Right forelimb (tissue), 1 donor: ENCODE measurements at places on chromosomes 16 and 17.
A peak's percentile ranks its signal among the peaks of the same experiment; 100 is the strongest.

- DNase-seq, result no peak
Measured at GRCh38 chr17:42107124-42107523, 5.4 kb downstream of the DHX58 start.

DNA sequence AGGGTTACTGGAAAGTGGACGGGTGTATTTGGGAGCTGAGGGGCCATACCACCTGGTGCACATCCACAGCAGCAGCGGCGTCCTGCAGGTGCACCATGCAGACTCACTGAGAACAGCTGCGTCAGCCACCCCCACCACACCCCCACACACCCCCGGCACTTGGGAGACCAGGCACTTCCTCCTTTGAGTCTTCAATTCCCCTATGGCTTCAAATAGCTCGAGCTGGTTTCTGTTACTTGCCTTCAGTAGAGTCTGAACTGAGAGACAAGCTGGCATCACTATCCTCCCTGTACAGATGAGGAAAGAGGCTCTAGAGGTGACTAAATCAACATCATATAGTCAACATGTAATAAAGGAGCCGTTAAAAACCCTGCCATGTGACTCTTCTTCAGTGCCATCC lies 15.4 kb downstream of the CUEDC1 start:
- no peak for DNase-seq

DNA sequence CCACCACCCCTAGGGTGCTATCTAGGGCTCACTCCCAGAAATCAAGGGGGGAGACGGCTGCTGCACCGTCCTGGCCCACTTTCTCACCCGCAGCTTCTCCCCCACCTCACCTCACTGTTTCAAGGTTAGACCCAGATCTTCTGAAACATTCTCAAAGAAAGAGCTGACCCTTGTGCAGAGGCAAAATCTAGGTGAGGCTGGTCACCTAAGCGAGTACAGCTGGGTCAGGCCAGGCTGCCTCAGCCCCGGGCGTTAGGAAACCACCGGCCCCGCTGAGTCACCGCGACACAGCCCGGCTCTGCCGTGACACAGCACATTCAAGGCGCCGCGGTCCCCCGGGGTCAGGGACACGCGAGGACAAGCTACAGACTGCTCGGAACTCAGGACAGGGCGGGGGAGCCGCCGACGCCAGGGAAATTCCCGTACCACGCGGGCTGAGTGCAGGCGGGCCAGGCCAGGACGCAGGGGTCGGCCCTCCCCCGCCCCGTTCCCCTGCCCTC lies 27.1 kb downstream of the GNPTG start:
- DNase-seq, result peak; percentile 63

DNA sequence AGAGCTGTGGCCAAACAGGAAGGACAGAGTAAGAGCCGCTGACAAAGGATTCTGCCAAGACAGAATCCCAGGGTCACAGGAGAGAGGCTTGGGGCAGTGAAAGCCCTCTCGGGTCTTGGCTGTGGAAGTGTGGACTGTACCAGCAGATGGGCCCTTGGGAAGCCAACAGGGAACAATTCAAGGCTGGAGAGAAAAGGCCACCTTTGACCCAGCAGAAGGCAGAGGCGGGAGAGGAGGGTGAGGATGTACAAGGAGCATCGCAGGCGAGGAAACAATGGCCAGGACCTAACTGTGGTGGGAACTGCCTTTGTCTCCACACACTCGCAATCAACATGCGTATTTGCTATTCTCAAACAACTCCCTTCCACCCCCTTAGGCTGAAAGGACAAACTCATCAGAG lies 15.7 kb downstream of the CARHSP1 start:
- DNase-seq, result no peak

DNA sequence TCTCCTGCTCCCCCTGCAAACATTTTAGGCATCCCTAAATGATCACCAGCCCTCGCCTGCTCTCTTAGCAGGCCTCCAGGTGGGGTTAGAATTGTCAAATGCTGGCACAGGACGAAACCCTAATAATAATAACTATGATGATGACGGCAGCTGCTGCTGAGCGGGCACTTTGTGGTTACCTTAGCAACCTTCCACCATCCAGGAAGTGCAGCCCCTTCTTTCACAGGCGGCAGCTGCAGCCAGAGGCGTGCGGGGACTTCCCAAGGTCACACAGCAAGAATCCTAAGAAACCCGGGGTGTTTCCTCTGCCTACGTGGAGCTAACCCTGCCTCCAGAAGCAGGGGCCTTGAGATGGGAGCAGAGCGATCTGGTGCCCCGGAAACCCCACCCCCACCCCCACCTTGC lies 22.4 kb upstream of the EIF1 start:
- DNase-seq, result no peak

GRCh38 chr16:4611337-4612021 lies 3.2 kb downstream of the UBALD1 start:
- DNase-seq, result no peak

GRCh38 chr17:80477647-80478478 lies 1.5 kb upstream of the NPTX1 start:
- DNase-seq, result peak; percentile 76

- no peak for DNase-seq
Measured at GRCh38 chr17:17676752-17677151, 4.5 kb upstream of the RAI1 start.

DNA sequence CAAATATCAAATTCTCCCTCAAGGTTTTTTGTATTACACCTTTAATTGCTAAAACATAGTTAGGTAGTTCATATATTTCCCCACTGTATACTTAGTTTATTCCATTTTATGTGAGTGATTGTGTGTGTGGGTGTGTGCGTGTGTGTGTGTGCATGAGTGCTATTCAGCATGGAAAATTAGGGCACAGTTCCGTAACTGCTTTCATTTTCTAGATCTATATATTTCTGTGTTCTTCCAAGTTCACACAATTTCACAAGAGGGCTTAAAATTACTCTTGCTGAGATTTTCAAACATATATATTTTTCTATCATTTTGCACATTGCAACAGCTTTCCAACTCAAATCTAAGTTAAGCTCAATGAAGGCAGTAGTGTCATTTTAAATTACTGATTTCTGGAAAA lies 782.9 kb upstream of the SOX9 start:
- DNase-seq, result no peak

DNA sequence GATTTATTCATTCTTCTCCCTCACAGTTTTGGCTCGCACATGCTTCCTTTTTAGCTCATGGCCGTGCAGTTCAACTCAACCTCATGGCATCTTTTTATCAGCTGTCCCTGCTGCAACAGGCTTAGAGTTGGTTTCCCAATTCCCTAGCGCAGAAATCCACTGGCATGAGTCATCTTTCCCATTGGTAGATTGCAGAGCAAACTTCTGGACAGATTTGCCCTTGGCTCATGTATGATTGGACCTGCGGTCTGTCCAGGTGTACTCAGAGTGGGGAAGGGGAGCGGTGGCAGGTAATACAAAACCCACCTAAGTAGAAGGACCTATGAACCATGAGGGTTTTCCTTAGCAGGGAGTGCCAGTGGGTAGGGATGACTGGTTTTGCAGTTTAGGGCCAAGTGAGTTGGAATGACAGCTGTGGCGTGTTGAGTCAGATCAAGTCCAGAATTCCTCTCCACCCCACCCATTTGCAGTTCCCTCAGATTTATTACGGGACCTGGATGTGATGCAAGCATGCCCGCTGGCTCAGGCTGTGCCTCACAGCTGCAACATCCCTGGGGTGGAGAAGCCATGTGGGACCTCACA lies 584.7 kb downstream of the WWOX start:
- DNase-seq, result peak; percentile 57

- no peak for DNase-seq
Measured at GRCh38 chr16:30645727-30646126, 5.0 kb upstream of the PRR14 start.

DNA sequence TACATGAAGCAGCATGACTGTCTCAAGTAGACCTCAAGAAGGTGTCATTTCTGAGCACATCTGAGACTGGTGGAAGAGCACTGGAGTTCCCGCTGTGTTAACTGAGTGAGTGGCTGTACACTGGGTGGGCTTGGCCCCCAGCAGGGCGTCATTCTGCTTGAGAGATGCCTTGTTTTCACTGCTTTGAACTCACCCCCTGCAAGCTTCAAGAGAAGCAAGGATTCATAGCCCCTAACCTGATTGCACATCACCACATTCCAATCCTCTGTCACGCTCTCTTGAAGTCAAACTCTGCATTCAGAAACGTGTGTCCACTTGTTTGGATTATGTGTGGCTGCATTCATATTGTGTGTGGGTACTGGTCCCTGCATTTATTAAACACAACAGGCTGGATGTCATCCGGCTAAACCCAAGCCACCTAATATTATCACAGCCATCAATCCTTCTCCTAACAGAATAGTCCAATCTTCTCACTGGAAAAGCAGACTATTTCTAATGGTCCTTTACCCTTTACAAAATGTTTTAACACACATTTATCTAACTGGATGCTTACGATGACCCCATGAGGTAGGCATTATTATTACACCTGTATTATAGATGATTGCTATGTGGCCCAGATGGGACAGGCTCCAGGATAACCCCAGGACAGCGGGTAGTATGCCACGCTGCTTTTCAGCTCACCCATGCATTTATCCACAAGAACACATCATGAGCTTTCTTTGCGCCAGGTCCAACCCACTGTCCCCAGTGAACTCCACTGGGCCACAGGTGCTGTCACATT lies 76.3 kb downstream of the USP31 start:
- DNase-seq, result no peak

DNA sequence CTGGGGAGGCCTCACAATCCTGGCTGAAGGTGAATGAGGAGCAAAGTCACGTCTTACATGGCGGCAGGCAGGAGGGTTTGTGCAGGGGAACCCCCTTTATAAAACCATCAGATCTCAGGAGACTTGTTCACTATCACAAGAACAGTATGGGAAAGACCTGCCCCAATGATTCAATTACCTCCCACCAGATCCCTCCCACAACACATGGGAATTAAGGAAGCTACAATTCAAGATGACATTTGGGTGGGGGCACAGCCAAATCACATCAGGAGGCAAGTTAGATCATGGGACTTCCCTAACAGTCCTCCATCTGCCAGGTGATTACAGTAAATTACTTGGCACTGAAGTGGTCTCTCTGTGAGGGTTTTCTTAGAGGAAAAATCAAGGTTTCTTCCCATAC lies 5.3 kb downstream of the TMEM114 start:
- no peak for DNase-seq
